GM18507 (cell line): ENCODE measurements at places on chromosomes 16 and 17.

DNA sequence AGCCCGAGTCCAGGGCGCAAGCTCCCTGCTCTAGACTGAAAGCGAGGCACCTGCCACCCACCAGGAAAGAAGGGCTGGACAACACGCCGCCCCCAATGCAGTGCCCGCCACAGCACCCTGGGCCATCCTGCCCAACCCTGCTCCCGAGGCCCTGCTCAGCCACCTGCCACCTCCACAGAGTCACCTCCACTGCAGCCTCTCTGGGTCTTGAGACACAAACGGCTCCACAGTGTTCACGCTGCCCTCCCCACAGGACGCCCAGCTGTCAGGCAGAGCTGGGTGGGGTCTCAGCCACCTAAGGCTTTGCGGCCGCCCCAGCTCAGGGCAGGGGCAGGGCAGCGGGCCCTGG, 9.3 kb downstream of the CLCN7 start:
- DNase-seq = no peak

DNA sequence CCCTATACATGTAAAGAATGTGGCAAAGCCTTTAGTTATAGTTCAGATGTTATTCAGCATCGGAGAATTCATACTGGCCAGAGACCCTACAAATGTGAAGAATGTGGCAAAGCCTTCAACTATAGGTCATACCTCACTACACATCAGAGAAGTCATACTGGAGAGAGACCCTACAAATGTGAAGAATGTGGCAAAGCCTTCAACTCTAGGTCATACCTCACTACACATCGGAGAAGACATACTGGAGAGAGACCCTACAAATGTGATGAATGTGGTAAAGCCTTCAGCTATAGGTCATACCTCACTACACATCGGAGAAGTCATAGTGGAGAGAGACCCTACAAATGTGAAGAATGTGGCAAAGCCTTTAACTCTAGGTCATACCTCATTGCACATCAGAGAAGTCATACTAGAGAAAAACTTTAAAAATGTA, 42.5 kb downstream of the ZNF267 start:
- no peak for DNase-seq

GRCh38 chr16:24075931-24076716, 180.0 kb upstream of the CACNG3 start:
- peak; percentile 9 for DNase-seq

- DNase-seq = no peak
Observed at GRCh38 chr16:22320572-22321339, 23.5 kb downstream of the POLR3E start.

- DNase-seq = no peak
Observed at GRCh38 chr17:27276653-27277156, 17.2 kb upstream of the WSB1 start.

GRCh38 chr17:7079581-7080455, at the start of gene CLEC10A:
Gene CLEC10A (minus strand): TSS chr17:7080251. CDS start chr17:7078812, 1,439 bp downstream.
- DNase-seq = no peak

DNA sequence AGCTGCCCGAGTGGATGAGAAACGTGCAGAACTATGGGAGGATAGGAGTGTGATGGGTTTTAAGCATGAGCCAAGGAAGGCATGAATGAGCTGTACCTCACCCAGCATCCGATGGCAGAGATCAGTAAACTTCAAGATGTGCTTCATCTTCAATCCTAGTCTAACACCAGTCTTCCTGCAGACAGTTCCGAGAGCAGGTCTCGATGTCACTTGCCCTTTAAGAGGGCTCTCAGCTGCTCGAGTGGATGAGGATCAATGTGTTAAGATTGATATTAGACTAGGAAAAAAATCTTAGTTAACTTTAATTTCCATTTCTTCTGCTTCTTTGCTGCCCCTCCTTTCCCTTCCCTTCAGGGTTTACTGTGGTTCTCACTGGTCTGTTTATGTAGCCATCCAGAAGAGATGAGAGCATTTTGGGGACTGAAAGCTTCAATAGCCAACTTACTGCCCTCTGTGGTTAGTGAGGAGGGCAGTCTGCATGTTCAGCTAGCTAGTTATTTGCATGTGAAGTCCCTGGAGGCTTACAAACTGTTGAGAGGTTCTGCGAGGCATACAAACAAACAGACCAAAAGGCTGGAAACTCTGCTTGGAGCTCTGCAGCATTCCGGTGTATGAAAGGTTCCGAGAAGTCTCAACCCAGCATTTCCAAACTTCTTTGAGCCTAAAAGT, 15.3 kb downstream of the KLHL36 start:
- DNase-seq = peak; percentile 23

DNA sequence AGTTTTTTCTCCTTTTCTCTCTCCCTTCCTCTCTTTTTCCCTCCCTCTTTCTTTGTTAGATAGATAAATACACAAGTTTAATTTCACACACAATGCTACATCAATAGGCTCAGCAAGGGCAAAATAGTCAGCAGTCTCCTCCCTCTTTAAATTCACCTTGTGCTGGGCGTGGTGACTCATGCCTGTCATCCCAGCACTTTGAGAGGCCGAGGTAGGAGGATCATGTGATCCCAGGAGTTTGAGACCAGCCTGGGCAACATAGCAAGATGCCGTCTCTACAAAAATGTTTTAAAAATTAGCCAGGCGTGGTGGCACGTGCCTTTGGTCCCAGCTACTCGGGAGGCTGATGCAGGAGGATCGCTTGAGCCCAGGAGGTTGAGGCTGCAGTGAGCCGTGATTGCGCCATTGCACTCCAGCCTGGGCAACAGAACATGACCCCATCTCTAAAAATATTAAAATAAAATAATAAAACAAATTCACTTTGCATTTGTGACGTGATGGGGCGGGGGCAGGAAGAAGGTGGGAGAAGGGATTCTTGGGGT, 27.4 kb downstream of the IL21R start:
- no peak for DNase-seq

DNA sequence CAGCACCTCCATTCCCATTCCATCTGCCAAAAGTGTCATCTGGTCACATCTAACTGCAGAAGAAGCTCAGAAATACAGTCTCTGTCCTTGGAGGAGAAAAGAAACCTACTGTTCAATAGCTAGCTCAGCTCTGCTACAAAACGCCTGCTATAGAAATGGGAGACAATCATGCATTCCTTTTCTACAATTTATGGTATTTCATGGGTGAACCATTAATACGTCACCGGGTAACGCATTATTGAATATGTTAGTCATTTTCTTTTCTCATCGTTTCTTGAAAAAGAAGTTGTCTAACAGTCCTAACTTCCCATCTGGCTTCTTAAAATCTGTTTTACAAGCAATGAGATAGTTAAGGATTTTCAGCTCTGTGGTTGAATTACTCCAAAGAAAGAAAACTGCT, 496.7 kb upstream of the RBFOX1 start:
- no peak for DNase-seq

- no peak for DNase-seq
Observed at GRCh38 chr16:11585460-11586377, 1.0 kb downstream of the LITAF start.

DNA sequence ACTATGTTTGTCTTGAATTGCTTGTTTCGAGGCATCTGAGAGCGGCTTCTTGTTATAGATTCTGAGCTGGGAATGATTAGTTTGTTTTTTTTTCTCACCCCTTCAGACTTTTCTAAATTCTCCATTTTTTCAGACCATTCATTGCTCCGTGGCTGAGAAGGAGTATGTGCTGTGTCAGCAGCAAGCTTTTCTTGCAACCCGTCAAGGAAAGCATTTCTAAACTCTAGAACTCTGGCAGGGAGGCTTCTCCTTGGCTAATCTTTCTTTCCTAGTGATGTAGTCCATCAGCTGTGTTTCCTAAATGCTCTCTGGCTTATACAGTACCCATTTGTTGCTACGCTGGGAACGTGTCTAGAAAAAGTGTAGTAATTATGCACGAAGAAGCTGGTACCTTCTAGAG, 133.5 kb downstream of the FTO start:
- no peak for DNase-seq

GRCh38 chr17:73838815-73839214, 194.6 kb upstream of the SDK2 start:
- DNase-seq = no peak

GRCh38 chr16:3716831-3717234, 491 bp downstream of the TRAP1 start:
- DNase-seq = peak; percentile 9

DNA sequence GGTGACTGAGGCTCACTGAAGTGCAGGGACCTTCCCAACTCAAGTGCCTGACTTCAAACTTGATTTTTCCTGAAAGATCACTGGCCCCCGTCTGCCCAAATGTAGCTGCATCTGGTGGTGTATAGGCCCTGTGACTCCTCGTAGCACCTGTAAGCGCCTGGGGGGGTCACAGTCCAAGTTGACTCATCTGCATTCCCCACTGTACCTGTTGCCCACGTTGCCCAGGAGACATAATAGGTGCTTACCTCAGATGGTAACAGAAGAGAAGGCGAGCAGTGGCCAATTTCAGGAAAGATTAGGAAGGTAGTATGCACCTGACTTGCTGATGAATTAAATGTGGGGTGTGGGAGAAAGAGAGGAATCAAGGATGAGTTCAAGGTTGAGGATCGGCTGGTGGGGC, 44.1 kb upstream of the EMP2 start:
- DNase-seq = no peak

GRCh38 chr16:1458977-1459341, 14.6 kb upstream of the CCDC154 start:
- DNase-seq = no peak

- no peak for DNase-seq
Observed at GRCh38 chr16:75079346-75079926, 37.1 kb downstream of the LDHD start.

GRCh38 chr17:2962729-2963128, 100.7 kb downstream of the OR1D5 start:
- DNase-seq = no peak

DNA sequence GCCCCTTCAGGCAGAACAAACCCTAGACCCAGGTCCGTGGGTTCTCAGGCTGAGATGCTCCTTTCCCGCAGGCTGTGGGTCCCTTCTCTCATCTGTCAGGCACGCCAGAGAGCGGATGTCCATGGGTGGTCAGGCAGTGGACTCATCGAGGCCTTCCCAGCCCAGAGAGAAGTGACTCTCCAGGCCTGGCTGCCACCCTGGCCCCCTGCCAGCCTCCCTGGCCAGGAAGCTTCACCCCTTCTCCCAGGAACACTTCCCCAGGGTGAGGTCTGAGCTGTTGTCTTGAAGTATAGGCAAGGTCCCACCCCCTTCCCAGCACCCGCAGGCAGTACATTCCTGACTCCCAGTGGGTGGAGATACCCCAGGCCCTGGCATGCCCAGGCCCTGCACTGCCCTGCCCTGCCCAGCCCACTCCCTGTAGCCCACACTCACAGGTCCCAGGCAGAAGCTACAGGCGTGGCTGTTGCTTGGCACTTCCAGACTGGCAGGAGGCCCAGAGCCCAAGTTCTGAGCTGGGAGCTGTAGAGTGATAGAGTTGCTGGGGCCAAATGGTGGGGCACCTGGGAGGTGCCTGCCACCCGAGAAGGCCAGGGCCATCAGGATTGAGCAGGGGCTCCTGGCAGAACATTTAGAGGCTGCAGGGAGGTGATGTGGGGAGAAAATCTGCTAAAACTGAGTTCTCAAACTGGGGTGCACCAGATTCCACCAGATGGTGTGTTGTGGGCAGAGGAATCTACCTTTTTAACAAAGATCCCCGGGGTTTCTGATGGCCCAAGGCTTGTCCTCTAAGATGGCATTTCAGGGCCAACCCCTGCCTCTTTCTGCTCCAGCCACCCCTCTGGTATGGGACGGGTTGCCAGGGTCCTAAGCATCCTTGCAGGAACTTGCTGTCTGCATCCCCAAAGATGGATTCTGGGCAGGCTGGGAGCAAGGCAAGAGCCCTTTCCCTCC, 6.7 kb downstream of the ITGA3 start:
- no peak for DNase-seq

GRCh38 chr16:8173111-8173644, 417.1 kb downstream of the TMEM114 start:
- no peak for DNase-seq

GRCh38 chr17:72772331-72772821, 320.1 kb downstream of the SLC39A11 start:
- DNase-seq = no peak

DNA sequence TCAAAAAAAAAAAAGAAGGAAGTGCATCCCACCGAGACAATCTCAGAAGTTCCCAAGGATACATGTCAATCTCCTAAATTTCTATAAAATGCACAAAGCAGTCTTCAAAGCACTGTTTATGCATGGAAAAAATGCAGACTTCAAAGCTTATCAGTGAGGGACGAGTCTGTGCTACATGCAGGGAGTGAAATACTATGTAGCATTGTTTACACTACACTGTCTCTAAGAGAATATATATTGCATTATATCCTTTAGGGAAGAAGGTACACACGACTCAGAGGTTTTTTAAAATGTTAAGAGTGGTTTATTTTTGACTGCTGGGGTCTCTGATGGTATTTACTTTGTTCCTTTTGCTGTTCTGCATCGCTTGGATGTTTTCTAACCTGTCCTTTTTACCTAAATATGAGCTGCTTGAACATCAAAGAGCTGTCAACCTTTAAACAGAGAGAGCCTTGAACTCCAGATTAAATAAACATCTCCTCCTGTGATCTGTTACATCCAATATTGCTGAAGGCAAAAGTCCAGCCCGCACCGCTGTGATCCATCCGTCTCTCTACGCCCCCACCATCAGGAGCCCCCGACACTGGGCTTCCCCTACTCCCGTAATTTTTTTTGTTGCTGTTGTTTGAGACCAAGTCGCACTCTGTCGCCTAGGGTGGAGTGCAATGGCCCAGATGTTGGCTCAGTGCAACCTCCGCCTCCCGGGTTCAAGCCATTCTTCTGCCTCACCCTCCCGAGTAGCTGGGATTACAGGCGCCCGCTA, 1.4 kb downstream of the FBXO31 start:
- DNase-seq = no peak

- DNase-seq = no peak
Observed at GRCh38 chr17:15361151-15361550, 19.8 kb upstream of the TEKT3 start.

- no peak for DNase-seq
Observed at GRCh38 chr17:78122216-78122930, 6.2 kb downstream of the TMC6 start.

- no peak for DNase-seq
Observed at GRCh38 chr17:10802496-10803284, 1.2 kb downstream of the TMEM238L start.

- DNase-seq = peak; percentile 20
Observed at GRCh38 chr17:18362698-18363100, 651 bp downstream of the SHMT1 start.

- DNase-seq = peak; percentile 51
Observed at GRCh38 chr16:30958175-30959079, 873 bp downstream of the SETD1A start.

- DNase-seq = no peak
Observed at GRCh38 chr16:56861092-56861610, 3.9 kb upstream of the SLC12A3 start.

DNA sequence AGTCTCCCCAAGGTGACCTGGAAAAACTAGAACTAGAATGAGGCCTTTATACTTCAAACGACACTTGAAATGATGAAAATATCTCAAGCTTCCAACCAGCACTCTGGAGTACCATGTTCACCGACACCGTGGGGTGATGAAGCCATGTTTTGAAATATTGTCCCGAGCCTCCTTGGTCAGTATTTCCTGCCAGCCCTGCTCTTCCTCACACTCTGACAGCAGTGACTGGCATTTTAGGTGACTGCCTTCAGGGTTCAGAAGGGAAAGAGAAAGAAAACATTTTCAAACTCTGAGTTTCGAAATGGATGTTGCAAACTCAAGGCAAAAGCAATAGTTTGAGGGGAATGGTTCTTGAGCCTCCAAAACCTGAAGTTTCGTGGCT, 39.3 kb upstream of the IRX6 start:
- DNase-seq = no peak
